ENCODE measurements at places on chromosomes 1 and 21.

GRCh38 chr1:160022330-160023310, 9.2 kb downstream of the PIGM start:
- no peak for DNase-seq

DNA sequence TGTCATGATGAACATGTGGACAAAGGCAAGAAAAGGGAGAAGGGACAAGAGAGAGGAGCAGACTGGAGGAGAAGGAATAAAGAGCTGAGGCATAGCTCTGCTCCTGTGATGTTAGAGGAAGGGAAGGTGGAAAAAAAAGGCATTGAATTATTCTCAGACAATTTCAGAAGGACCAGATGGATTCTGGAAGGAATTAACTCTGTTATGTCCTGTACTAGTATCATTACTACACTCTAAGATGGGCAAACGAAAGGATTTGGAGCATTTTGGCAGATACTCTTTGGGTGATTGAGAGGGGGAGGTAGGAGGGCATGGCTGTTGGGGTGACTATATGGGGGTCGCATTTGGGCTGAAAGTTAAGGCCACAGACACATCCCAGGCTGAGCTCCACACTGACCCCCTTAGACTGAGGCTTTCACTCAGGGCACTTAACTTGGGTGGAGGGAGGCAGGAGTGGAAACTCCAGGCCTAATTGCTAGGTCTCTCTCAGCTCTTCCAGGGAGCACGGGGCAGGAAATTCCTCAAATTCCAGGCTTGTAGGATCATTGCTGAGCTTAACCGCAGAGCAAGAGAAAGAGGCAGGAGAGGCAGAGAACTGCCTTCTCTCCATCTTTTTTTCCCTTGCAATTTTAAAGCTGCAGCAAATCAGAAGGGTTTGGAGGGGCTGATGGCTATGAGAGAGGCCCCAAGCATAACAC, 25.9 kb downstream of the KIRREL1 start:
- no peak for DNase-seq

DNA sequence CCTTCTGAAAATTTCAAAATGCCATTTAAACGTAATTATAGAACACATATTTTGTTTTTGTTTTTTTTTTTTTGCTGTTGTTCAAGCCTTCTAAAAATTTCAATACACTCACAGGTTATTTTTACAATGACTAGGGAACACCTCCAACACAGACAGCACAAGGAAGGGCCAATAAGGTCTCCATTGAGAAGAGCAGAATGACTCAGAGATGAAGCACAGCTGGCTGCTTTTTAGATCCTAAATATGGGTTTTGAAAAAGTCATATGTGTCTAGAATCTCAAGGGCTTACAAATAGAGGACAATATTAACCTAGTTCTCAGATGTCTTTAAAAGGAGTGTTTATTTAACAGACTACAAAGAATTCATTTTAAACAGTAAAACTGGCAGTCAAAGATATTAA, 104.6 kb downstream of the NEGR1 start:
- no peak for DNase-seq

GRCh38 chr1:53606197-53606596, 132.8 kb downstream of the GLIS1 start:
- DNase-seq: no peak

DNA sequence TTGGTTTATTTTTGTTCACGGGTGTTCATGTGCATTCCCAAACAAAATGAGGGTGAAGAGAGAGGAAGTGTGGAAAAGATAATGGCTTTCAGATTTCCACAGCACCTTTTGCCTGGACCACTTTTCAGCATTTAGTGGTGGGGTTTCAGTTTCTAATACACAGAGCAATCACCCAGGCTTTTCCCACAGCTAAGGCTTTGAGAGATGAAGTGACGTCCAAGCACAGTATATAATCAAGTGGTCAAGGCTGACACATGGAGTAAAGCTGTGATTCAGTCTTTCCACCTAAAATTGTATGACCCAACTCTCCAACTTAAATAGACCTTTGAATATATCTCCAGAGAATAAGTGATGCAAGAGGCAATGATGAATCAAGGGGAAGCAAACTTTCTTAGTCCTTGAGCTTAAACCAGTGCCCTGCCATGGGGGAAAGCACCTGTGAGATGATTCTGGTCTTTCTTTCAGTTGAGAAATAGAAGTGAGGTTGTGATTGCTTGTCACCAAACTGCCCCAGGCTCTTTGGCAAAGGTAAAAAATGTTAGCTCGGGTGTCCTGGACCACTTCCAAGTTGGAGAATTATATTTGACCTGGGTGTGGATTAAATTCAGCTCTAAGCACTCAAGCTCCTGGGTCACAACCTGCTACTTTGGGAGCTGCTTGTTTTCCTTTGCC, 2.4 kb upstream of the PIK3R3 start:
- no peak for DNase-seq
